ENCODE measurements at places on chromosomes 1 and 21. TPM values are rescaled to one million over a fixed set of nuclear protein-coding genes. Genes with fewer than 3 reads are reported as not detected.

Gene NPHS2
- not detected for total RNA-seq

Gene LZIC
- 20.3 TPM for total RNA-seq

Gene CELA3B
- total RNA-seq = not detected

Gene OR10X1
- not detected for total RNA-seq

Gene FAM229A
- 2.9 TPM for total RNA-seq

Gene MCL1
- total RNA-seq = 227 TPM

Gene SLC16A4
- 33.7 TPM for total RNA-seq

Gene TAL1
- total RNA-seq = not detected

Gene S100A3
- 115 TPM for total RNA-seq

Gene CD84
- not detected for total RNA-seq

Gene FMO5
- 0.39 TPM for total RNA-seq

Gene A3GALT2
- total RNA-seq = not detected

Measured in A549 treated with Hydrocortisone at 1 μM for 4 hours (cell line).